ENCODE measurements at places on chromosomes 11 and 22. TPM values are rescaled to one million over a fixed set of nuclear protein-coding genes. Genes with fewer than 3 reads are reported as not detected.

FOXR1 gene
- not detected for total RNA-seq

CD248 gene
- total RNA-seq, result 22.9 TPM

C11orf21 gene
- total RNA-seq, result 4.9 TPM

MS4A6E gene
- 0.38 TPM for total RNA-seq

SCGB1A1 gene
- not detected for total RNA-seq

CD3E gene
- 14.3 TPM for total RNA-seq

SYT8 gene
- 1.7 TPM for total RNA-seq

MFRP gene
- not detected for total RNA-seq

PATL1 gene
- 35.4 TPM for total RNA-seq

DNA sequence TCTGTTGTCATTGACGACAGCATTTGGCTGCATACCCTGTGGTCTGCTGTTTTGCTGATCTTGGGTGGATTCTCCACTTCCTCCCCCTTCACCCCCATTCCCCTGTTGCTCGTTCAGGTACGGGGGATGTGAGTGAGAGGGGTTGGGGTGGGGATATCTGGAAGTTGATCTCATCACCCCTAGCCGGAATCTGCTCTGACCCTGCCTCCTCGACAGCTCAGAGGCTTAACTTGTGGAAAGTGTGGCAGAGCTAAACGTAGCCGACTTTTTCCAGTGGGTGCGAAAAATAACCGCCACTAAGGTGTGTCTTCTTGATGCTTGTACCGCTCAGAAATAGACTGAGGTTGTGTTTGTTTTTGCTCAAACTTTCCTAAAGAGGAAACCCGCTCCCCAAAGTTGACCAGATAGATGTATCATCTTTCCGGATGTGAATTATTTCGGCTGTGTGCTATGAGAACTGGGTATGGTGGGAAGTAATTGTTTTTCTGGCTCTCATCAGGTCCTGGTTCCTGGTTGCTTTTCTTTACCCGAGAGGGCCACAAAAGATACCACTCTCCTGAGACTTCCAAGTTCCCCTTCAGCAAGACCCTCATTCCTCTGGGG lies 6.6 kb downstream of the ZBTB16 start:
- DNase-seq, result no peak
- H3K36me3 ChIP-seq, result peaks cover 36% of the 10 kb centered on the region
- no peak overlapping the region for H3K27ac ChIP-seq
- H3K4me1 ChIP-seq, result no peaks in the 10 kb centered on the region

DNA sequence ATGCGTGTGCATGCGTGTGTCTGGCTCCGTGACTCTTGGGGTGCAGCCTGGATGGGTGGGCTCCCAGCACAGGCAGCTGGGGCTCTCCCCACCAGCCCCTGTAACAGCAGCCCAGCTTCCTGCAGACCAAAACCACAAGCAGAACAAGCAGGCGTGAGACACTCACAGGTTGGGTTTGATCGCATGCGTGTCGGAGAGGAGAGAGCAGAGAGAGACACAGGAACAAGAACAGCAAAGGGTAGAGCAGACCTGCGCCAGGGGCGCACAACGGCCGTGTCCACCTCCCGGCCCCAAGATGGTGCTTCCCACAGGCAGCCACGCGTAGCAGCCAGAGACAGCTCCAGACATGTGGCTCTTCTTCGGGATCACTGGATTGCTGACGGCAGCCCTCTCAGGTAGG lies at the start of gene CD6:
Gene CD6 (plus strand): TSS at position 161 of the 400 bp plus-strand sequence. CDS start 186 bp downstream, at position 347.
- H3K27ac ChIP-seq, result no peak within 1 kb of the TSS
- no peaks in the 10 kb centered on the region for H3K4me1 ChIP-seq
- no peaks in the 10 kb centered on the region for H3K36me3 ChIP-seq
- H3K27me3 ChIP-seq, result no peaks in the 10 kb centered on the region
- DNase-seq, result no peak
- no peak within 1 kb of the TSS for H3K4me3 ChIP-seq

- no peak overlapping the region for H3K4me3 ChIP-seq
- H3K36me3 ChIP-seq, result no peaks in the 10 kb centered on the region
- peaks cover 7% of the 10 kb centered on the region for H3K4me1 ChIP-seq
- DNase-seq, result no peak
- no peak overlapping the region for H3K27ac ChIP-seq
Measured at GRCh38 chr11:134475951-134476350, 63.9 kb upstream of the B3GAT1 start.

GRCh38 chr11:65262381-65262680 lies 569 bp downstream of the POLA2 start:
- peaks cover 2% of the 10 kb centered on the region for H3K4me1 ChIP-seq
- H3K27me3 ChIP-seq, result no peaks in the 10 kb centered on the region
- peak overlapping the region; percentile 67 for H3K27ac ChIP-seq
- no peak for DNase-seq
- peak overlapping the region; percentile 98 for H3K4me3 ChIP-seq
- no peaks in the 10 kb centered on the region for H3K36me3 ChIP-seq

GRCh38 chr11:37072538-37073055 lies 474.6 kb upstream of the RAG2 start:
- no peak for DNase-seq
- H3K27me3 ChIP-seq, result no peaks in the 10 kb centered on the region
- H3K27ac ChIP-seq, result no peak overlapping the region
- no peaks in the 10 kb centered on the region for H3K4me1 ChIP-seq

DNA sequence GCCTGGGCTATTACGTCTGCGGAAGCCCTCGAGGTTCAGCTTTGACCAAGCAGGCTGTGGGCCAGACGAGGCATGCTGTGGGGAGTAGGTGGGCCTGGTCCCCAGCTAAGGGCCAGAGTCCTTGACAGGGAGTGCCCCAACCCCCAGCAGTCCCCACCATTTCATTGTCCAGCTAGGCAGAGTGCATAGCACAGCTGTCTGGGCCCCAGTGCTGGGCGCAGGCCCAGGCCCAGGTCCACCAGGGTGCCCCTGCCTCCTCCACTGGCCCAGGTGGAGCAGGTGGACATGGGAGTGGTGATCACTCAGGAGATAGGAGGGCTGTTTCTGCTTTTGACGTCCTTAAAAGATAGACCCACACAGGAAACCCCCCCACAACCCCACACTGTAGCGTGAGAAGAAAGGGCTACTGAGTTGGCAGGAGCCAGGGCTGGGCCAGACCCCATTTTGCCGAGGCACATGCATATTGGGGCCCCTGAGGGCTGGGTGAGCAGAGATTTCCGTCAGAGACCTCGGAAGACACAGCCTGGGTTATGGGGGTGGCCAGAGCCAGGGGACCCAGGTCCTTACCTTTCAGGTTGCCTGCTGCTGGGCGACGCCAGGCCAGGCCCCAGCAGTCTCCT lies 11.7 kb upstream of the SUSD2 start:
- H3K4me3 ChIP-seq, result no peak overlapping the region
- DNase-seq, result no peak
- H3K27me3 ChIP-seq, result no peaks in the 10 kb centered on the region
- no peaks in the 10 kb centered on the region for H3K4me1 ChIP-seq
- H3K36me3 ChIP-seq, result peaks cover 37% of the 10 kb centered on the region

DNA sequence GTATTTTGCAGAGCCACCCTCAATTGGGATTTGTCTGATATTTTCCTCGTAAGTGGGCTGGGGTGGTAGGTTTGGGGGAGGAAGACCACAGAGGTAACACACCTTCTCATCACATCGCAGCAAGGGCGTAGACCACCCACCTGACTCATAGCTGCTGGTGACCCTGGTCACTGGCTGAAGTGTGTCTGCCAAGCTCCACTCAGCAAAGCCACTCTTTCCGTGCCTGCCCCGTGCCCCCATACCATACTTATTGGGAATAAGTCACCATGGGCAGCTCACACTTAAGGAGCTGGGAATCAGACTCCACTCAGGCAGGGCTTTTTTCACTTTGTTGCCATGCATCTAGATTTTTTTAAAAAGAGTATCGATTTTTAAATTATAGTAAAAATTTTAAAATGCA lies 111.6 kb downstream of the PHF21B start:
- H3K27ac ChIP-seq, result no peak overlapping the region
- peak; percentile 32 for DNase-seq
- no peaks in the 10 kb centered on the region for H3K4me1 ChIP-seq
- no peaks in the 10 kb centered on the region for H3K36me3 ChIP-seq
- no peaks in the 10 kb centered on the region for H3K27me3 ChIP-seq
- H3K4me3 ChIP-seq, result no peak overlapping the region

- no peak overlapping the region for H3K27ac ChIP-seq
- H3K4me1 ChIP-seq, result no peaks in the 10 kb centered on the region
- no peaks in the 10 kb centered on the region for H3K27me3 ChIP-seq
- DNase-seq, result peak; percentile 83
- no peak overlapping the region for H3K4me3 ChIP-seq
Measured at GRCh38 chr11:46912526-46913150, 5.7 kb downstream of the LRP4 start.

GRCh38 chr11:76694664-76695063 lies 24.1 kb upstream of the LRRC32 start:
- no peaks in the 10 kb centered on the region for H3K36me3 ChIP-seq
- no peak for DNase-seq
- no peak overlapping the region for H3K4me3 ChIP-seq
- H3K27ac ChIP-seq, result no peak overlapping the region

- DNase-seq, result no peak
- peaks cover 3% of the 10 kb centered on the region for H3K27me3 ChIP-seq
- H3K27ac ChIP-seq, result peak overlapping the region; percentile 79
- peak overlapping the region; percentile 79 for H3K4me3 ChIP-seq
Measured at GRCh38 chr11:45918962-45919675, 1.4 kb upstream of the PEX16 start.

GRCh38 chr22:17084554-17085276 lies at the start of gene IL17RA:
TSS of gene IL17RA (plus strand) at chr22:17085000. CDS start at chr22:17085092, 92 bp downstream.
- DNase-seq, result peak; percentile 95
- H3K36me3 ChIP-seq, result no peaks in the 10 kb centered on the region
- no peaks in the 10 kb centered on the region for H3K4me1 ChIP-seq
- H3K27ac ChIP-seq, result peak within 1 kb of the TSS; percentile 69
- H3K27me3 ChIP-seq, result no peaks in the 10 kb centered on the region

GRCh38 chr22:27456696-27457503 lies 344.7 kb downstream of the MN1 start:
- no peaks in the 10 kb centered on the region for H3K36me3 ChIP-seq
- peak; percentile 4 for DNase-seq
- H3K27ac ChIP-seq, result no peak overlapping the region
- no peak overlapping the region for H3K4me3 ChIP-seq

DNA sequence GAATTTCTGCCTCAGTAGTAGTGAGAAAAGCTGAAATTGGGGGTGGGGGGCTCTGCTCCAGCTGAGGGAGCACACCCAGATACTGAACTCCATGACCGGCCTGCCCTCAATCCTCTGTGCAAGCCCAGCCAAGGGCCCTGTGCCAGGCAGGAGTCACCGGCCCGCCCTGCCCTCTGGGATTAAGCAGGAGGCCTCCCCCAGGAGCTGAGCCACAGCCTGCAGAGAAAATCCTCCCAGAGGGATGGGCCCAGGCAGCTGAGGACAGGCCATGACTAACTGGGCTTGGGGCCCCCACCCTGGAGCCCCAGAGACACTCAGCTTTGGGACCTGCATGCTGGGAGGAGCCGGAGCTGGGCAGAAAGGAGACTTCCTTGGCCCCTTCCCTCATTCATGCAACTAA lies 48.8 kb downstream of the MN1 start:
- no peak overlapping the region for H3K27ac ChIP-seq
- H3K27me3 ChIP-seq, result no peaks in the 10 kb centered on the region
- no peak for DNase-seq
- H3K36me3 ChIP-seq, result no peaks in the 10 kb centered on the region
- H3K4me1 ChIP-seq, result no peaks in the 10 kb centered on the region

DNA sequence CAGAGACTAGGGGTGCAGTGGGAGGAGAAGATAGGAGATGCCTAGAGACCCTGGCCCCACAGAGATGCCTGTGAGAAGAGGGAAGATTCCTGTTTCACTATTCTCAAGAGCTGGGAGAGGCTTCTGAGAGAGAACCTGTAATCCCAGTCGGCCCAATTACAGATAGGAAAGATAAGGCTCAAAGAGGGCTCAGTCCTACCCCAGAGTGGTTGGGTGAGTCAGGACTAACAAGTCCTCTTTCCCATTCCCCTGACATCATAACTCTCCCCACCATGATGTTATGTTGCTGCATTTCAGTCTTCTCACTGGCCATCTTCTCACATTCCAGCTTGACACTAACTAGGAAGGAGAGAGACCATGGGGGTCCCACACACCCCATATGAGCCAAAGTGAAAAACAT lies 17.9 kb downstream of the ARHGEF12 start:
- peaks cover 2% of the 10 kb centered on the region for H3K4me1 ChIP-seq
- no peak overlapping the region for H3K27ac ChIP-seq
- H3K36me3 ChIP-seq, result no peaks in the 10 kb centered on the region

DNA sequence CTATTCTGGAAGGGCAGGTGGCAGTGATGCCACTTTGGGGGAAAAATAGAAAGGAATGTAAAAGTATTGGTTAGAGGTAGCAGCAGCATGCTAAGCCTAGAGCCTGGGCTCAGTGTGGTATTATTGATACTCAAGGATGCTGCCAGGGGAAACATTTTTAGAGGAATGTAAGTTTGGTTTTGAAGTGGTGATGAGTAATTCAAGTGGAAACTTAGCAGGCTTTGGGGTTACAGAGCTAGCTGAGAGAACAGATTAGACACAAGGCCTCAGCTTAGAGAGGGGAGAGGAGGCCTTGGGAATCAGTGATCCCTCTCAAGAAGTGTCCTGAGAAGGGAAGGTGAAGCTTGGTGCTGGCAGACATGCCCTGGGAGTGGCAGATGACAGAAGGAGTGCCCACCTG lies 32.9 kb upstream of the DDI1 start:
- no peak for DNase-seq
- no peaks in the 10 kb centered on the region for H3K27me3 ChIP-seq
- no peak overlapping the region for H3K27ac ChIP-seq
- H3K4me3 ChIP-seq, result no peak overlapping the region
- no peaks in the 10 kb centered on the region for H3K4me1 ChIP-seq

DNA sequence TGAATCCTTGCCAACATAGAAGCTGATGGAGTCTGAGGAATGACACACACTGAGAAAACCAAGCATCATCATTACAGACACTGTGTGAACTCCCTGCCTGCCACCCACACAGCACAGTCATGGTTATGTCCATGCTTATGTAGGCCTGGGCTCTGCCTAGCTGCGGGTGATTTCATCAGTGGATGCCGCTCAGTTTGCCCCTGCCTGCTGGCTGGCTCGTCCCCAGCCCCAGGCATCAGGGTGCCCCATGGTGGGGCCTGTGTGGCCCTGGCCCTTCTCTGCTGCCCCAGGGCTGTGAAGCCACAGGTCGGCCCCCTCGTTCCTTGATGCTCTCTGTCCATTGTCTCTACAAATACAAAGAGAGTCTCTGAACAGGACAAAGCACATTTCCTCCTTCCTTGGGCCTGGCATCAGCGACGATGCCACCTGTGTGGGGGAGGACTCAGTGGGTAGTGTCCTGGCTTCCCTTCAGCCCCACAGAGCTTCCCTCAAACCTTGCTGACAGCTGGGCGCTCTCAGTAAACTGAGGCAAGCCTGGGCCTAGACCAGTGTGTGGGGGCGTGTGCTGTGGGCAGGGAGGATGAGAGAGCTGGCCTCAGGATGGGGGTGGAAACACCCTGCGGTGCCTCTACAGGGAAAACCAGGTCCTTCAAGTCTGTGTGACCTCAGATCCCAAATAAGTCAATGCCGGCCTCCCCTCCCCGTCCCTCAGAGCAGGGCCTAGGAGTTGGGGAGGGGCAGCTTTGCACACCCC lies 20.0 kb upstream of the TUB start:
- H3K27me3 ChIP-seq, result no peaks in the 10 kb centered on the region
- DNase-seq, result no peak
- no peak overlapping the region for H3K27ac ChIP-seq
- no peak overlapping the region for H3K4me3 ChIP-seq
- peaks cover 39% of the 10 kb centered on the region for H3K4me1 ChIP-seq

Measured in kidney (tissue), 22 donors.